ENCODE measurements at places on chromosomes 11 and 22. TPM values are rescaled to one million over a fixed set of nuclear protein-coding genes. Genes with fewer than 3 reads are reported as not detected.

KCNJ11 gene
- 0.33 TPM for total RNA-seq

HPX gene
- 0.35 TPM for total RNA-seq

P2RY2 gene
- not detected for total RNA-seq

MMP7 gene
- total RNA-seq: not detected

LRRC32 gene
- total RNA-seq: 0.17 TPM

TH gene
- not detected for total RNA-seq

RBMXL2 gene
- total RNA-seq: not detected

SLC6A5 gene
- not detected for total RNA-seq

TRIM34 gene
- 1.9 TPM for total RNA-seq

C11orf87 gene
- 0.02 TPM for total RNA-seq

SERPINH1 gene
- total RNA-seq: 271 TPM

ZNF215 gene
- total RNA-seq: not detected

Measured in HT1080 (cell line).